ENCODE measurements at places on chromosomes 6 and 20.
A peak's percentile ranks its signal among the peaks of the same experiment; 100 is the strongest.

- no peak for DNase-seq
Observed at GRCh38 chr6:55250400-55250799, 76.1 kb downstream of the HCRTR2 start.

GRCh38 chr6:27966044-27966443, 9.0 kb downstream of the OR2B6 start:
- DNase-seq = no peak

- no peak for DNase-seq
Observed at GRCh38 chr20:38343311-38344106, 2.8 kb upstream of the LBP start.

DNA sequence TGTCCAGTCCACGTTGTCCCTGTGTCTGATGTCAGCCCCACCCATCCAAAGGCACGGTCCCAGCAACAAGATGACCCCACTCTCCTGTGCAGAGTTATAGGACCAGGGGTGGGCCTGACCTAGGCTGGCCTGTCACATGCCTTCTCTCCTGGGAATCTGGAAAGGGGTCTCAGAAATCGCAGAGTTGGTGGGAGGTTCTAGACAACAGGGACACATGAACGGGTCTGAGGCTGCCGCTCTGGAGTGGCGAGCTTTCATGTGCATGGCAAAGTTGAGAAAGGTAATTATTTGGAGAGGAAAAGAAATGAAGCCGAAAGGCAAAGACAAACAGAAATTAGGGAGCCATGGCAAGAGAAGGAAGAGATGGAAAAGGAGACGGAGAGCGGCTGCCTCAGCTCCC, 29.5 kb downstream of the BFSP1 start:
- no peak for DNase-seq

DNA sequence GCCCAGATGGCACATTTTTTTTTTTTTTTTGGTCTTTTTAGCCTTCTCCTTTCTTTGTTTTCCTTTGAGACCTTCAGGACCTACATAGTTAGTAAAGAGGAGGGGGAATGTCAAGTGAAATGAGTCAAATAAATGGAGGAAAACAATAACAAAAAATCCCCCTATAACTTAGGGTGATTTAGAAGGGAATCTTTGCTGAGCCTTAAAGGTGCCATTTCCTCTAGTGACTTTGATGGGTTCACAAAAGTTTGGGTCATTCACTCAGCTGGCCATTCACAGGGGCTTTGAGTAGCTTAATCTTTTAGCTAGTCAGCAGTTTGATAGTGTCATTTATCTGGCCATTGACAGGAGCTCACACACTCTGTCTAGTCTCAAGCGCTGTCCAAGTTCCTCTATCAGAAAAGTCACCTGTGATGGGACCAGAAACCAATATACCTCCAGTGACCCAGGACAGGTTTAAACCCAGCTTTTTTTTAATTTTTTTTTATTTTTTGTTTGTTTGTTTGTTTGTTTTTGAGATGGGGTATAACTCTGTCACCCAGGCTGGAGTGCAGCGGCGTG, 275.1 kb upstream of the PRDM1 start:
- no peak for DNase-seq

GRCh38 chr20:63702751-63703470, 4.9 kb downstream of the ARFRP1 start:
- no peak for DNase-seq

DNA sequence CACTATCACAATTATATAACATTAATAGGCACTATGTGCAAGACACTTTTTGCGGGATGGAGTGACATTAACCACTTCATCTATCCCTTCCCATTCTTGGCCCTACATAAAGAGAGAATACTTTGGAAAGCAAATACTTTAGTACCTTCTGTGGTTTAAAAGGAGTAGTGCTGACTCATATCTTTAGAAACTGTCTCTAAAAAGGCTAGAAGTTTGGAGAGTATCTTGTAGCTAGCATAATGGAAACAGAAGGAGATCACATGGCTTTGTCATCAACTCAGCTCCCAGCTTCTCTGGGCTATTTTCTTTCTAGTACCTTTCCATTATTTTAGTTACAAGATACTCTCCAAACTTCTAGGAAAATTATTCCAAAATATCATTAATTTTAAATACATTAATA, 157.5 kb downstream of the ADGRG6 start:
- DNase-seq = no peak

DNA sequence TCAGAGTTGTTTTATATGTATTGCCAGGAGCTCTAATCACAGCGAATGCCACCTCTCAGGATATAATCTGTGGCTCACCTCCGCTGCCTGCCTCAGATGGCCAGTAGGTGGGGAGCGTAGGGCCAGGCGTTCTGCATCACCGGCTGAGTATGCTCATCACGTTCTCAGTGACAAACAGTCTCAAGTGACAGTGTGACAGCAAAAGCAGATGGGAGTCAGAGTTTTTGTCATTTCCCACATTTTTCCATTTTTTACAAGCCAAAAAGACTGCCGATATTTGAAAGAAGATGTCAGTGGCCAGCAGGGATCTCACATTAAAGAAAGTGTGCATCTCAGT, 208.7 kb downstream of the ALDH8A1 start:
- DNase-seq = no peak

DNA sequence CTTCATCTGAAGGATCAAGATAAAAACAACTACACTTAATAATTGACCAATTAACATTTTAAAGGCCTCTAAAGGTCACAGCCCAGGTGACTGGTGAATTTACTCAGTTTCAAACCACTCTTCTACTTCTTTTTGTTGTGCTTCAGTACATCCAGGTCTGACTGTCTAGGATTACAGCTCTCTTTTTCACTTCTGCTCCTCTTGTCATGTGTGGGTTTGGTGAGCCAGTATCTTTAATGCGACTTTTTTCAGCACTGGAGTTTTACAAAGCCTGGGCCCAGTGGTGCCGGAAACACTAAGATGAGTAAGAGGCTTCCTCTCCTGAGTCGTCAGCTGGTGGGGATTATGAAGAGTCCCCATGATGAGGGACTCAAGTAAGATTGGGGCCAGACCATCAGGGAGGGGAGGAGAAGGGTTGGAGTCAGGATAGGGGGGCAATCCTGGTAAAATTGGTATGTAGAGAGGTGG, 27.0 kb downstream of the HECA start:
- peak; percentile 64 for DNase-seq

DNA sequence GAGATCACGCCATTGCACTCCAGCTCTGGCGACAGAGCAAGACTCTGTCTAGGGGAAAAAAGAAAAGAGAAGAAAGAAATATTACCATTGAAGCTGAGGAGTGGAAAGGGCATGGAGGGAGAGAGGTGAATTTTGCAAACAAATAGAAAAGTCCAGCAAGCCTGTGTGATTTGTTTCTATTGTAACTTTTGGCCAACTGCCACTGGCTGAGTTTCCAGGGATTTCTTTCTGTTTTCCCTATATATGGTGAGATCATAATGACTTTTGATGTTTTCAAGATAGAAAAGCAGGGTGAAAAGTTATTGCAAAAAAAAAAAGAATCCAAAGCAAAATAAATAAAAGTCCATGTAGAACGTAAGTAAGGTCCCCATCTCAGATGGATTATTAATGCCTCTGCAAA, 184.2 kb upstream of the RALGAPA2 start:
- DNase-seq = no peak

GRCh38 chr20:35015863-35016193, 60.2 kb downstream of the MYH7B start:
- DNase-seq = no peak
